ENCODE measurements at places on chromosomes 2 and 18.

DNA sequence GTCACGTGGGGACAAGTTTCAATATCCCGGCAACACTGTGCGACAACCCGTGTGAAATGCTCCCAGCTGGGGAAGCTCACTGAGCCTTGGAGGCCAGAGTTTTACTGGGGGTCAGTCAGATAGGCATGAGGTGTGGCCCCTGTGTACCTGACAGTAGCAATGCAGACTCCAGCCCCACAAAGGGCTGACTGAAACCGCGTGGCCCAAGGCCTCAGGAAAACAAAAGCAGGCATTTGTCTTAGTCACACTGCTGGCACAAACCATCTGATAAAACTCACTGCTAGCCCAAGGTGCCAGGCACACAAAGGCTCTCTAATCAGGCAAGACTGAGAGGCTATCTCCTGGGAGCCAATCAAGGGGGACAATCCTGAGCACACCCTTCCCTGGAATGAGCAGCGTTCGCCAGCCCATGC is 786.6 kb upstream of the RAB6C start:
- H3K27me3 ChIP-seq, result no peaks in the 10 kb centered on the region
- H3K36me3 ChIP-seq, result no peaks in the 10 kb centered on the region
- no peak for DNase-seq
- H3K4me3 ChIP-seq, result no peak overlapping the region

DNA sequence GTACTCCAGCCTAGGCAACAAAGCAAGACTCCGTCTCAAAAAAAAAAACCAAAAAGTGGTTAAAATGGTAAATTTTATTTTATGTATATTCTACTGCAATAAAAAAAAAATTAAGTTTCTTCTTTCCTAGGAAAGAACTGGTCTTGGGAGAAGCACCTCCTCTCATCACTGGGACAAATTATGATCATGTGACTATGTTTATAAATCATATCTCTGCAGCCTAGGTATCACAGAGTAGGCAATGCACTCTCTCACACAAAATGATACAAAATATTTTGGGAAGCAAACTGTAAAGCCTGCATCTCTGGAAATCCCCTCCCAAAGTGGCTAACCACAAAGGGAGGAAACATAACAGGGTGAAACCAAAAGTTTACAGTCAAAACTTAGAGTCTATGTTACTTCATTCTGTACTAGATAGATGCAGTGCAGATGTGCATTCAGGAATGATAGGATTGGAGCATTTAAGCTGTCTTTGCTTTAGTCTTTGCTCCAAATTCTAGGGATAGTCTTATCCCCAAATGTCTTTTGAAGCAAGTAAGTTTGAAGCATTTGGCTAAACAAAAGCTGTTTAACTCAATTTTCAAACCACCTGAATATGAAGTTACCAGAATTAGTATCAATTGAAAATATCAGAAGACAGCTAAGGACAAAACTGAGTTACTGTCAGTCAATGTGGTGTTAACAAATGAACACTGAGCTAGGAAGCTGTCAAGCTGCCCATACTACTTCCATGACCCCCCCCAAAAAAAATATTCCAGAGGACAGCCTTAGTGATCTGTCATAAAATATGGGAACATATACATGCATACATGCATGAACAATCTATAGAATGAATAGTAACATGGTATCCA is 21.1 kb upstream of the MALT1 start:
- DNase-seq, result no peak
- no peaks in the 10 kb centered on the region for H3K36me3 ChIP-seq
- no peak overlapping the region for H3K4me3 ChIP-seq
- no peaks in the 10 kb centered on the region for H3K27me3 ChIP-seq
- H3K27ac ChIP-seq, result no peak overlapping the region

DNA sequence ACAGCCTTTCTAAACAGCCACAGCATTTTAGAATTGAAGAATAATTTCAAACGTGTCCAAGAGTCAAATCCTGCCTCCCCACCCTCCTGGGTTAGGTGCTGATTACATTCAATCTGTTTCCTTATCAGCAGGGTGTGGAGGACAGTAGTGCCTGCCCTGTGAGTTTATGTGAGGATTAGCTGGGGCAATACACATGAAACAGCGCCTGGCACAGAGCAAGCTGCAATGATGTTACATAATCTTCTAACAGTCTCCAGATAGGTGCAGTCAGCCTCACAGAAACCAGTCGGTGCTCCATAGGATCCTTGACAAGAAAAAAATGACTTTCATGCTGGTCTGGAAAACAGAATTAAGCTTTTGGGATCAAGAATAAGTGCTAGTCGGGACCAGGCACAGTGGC is 91.7 kb upstream of the ITGA6 start:
- H3K36me3 ChIP-seq, result no peaks in the 10 kb centered on the region
- H3K27ac ChIP-seq, result no peak overlapping the region
- H3K27me3 ChIP-seq, result no peaks in the 10 kb centered on the region
- H3K4me3 ChIP-seq, result no peak overlapping the region

DNA sequence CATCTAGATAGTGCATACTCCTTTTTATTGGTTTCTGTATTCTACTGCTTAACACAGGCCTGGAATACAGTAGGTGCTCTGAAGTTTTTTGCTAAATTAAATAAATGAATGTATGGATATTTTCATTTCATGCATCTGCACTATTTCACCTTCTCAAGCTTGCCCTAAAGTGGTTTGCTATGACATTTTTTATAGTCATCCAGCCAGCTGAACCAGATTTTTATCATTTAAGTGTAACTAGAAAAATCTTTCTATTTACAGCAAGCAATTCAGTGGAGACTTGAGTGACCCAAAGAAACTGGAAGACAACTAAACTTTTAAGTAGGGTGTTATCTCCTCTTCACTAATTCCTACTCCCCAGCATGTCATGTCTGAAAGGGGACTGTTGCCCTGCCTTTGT is 354.9 kb downstream of the OSR1 start:
- no peaks in the 10 kb centered on the region for H3K36me3 ChIP-seq
- H3K4me1 ChIP-seq, result no peaks in the 10 kb centered on the region
- no peak overlapping the region for H3K4me3 ChIP-seq
- H3K27me3 ChIP-seq, result no peaks in the 10 kb centered on the region
- no peak overlapping the region for H3K27ac ChIP-seq

GRCh38 chr2:95113464-95113863 is 8.1 kb downstream of the MRPS5 start:
- H3K4me1 ChIP-seq, result peaks cover 5% of the 10 kb centered on the region
- no peaks in the 10 kb centered on the region for H3K27me3 ChIP-seq
- no peak overlapping the region for H3K27ac ChIP-seq
- no peak for DNase-seq
- H3K36me3 ChIP-seq, result peaks cover 8% of the 10 kb centered on the region

DNA sequence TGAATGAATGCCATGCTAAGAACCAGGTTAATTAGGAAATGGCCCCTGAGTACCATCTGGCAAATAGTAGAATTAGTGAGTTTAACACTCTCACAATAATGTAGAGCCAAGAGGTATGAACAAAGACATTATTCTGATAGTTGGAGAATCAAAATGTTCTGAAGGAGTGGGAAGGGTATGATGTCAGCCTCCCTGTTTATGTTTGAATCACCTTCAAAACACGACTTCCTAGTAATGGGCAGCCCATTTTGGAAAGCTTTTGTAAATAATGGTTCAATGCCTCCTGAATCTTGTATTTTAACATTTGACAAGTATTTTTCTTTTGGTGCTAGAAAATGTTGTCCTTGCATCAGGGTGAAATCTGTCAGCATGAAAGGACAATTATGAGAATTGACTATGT is 108.3 kb downstream of the DSEL start:
- no peaks in the 10 kb centered on the region for H3K4me1 ChIP-seq
- no peak overlapping the region for H3K4me3 ChIP-seq
- DNase-seq, result no peak

DNA sequence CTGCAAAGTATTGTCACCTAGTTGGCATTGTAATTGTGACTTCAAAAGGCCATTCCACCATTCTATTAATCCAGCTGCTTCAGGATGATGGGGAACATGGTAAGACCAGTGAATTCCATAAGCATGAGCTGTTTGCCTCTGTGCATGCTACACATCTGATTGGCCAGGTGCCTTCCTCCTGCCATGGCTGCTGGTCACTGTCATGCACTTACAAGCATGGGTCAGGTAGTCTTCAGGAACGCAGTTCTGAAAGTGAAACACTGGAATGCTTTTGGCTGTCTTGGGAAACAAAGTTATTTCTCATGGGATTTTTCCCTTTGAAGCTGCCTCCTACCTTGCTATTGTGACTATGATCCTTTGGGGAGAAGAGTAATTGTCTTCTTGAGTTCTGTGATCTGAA is 267.6 kb downstream of the GBX2 start:
- H3K27ac ChIP-seq, result no peak overlapping the region
- no peaks in the 10 kb centered on the region for H3K4me1 ChIP-seq
- DNase-seq, result no peak
- H3K36me3 ChIP-seq, result no peaks in the 10 kb centered on the region

DNA sequence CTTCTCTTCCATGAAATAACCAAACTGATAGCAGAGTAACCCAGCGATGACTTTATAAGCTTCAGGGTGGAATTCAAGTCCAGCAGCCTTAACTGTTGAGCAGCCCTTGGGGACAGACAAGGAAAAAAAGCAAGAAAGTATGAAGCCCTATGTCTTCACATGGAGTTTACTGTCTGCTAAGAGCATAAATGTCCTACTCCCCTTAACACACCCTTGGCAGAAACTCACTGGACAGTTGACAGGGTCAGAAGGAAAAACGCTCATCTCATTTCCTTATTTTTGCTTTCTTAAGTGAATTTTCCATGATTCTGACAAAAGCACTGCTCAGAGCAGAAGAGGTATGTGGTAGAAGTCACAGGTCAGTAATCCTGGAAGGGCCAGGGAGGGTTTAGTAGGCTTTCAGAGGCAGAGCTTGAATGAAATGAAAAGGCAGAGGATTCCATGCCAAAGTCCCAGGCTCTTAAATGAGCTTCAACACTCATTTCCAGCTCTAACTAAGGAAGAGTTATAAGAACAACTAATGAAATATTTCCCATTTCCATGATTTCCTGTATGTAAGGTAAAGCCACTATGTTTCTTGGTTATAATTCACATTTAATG is 683.3 kb upstream of the KLHL29 start:
- no peaks in the 10 kb centered on the region for H3K36me3 ChIP-seq
- no peaks in the 10 kb centered on the region for H3K27me3 ChIP-seq
- no peak overlapping the region for H3K27ac ChIP-seq
- H3K4me1 ChIP-seq, result no peaks in the 10 kb centered on the region

DNA sequence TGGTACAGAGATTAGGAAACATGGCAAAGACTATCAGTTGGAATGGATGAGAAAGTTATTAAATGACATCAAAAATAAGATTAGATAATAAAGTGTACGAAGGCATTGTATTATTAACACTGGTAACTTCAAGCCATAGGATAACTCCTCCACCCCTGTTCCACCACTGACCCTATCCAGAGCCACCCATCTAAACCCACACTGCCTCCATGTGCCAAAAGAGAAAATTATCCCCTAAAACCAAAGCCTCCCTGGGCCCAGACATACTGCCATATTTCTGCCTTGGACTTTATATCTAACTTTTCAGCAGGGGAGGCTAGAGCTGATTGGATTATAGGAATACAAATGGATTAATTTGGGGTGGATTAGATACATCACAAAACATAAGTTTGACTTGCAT is 443.7 kb downstream of the BCL11A start:
- no peaks in the 10 kb centered on the region for H3K4me1 ChIP-seq
- H3K27ac ChIP-seq, result no peak overlapping the region
- no peaks in the 10 kb centered on the region for H3K27me3 ChIP-seq
- no peak overlapping the region for H3K4me3 ChIP-seq
- DNase-seq, result no peak
- no peaks in the 10 kb centered on the region for H3K36me3 ChIP-seq

DNA sequence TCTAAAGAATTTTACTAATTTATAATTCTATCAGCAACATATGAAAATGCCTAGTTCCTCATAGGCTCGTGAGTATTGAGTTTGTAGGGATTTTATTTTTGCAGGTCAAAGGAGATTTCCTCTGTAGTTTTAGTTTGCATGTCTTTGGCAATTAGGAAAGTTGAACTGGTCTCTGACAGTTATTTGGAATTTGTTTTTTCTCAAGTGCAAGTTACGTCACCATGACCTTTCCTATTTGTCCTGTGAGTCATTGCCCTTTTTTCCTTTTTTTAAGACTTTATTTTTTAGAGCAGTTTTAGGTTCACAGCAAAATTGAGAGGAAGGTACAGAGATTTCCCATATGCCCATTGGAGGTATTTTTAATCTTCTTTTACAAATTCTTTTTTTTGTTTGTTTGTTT is 29.0 kb downstream of the RAMP1 start:
- no peak overlapping the region for H3K27ac ChIP-seq
- DNase-seq, result no peak
- H3K36me3 ChIP-seq, result no peaks in the 10 kb centered on the region

DNA sequence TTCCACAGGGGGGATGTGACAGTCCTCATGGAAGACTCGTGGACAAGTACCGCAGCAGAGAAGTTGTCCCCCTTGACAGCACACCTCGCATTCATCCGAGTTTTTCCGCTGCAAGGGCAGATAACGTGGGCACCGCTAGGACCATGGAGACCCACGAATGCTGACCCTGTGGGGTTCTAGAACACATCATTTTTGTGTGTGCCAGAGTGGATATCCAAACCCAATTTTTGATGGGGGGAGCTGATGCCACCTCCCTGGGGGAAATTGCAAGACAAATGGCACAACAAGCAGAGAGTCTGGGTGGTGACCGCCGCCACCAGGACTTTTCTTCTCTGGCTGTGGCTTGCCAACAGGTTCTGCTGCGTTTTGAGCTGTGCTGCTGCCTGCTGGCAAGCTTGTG is 46.9 kb downstream of the SP110 start:
- no peak for DNase-seq
- no peak overlapping the region for H3K4me3 ChIP-seq
- H3K4me1 ChIP-seq, result peaks cover 13% of the 10 kb centered on the region

DNA sequence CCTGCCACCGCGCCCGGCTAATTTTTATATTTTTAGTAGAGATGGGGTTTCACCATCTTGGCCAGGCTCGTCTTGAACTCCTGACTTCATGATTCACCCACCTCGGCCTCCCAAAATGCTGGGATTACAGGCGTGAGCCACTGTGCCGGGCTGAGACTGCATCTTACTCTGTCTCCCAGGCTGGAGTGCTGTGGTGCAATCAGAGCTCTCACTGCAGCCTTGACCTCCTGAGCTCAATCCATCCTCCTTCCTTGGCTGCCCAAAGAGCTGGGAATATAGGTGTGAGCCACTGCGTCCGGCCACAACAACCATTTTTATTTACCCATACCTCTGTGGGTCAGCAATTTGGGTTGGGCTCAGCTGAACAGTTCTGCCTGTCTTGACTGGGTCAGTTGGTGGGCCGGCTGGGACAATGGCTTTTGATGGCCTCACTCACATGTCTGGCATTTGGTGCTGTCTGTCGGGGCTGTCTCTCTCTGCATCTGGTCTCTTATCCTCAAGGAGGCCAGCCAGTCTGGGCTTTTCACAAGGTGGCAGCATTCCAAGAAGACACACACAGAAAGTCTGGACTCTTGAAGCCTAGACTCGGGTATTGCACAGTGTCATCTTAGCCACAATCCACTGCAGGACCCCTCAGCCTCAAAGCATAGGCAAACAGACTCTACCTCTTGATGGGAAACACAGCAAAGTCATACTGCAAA is 116.8 kb upstream of the GATA6 start:
- no peak overlapping the region for H3K27ac ChIP-seq
- H3K4me1 ChIP-seq, result no peaks in the 10 kb centered on the region
- no peaks in the 10 kb centered on the region for H3K36me3 ChIP-seq
- no peak overlapping the region for H3K4me3 ChIP-seq

GRCh38 chr2:8152392-8153257 is 529.2 kb upstream of the ID2 start:
- H3K27me3 ChIP-seq, result no peaks in the 10 kb centered on the region
- no peak overlapping the region for H3K4me3 ChIP-seq
- H3K36me3 ChIP-seq, result no peaks in the 10 kb centered on the region
- no peaks in the 10 kb centered on the region for H3K4me1 ChIP-seq
- H3K27ac ChIP-seq, result no peak overlapping the region
